ENCODE measurements at places on chromosomes 2 and 18.

DNA sequence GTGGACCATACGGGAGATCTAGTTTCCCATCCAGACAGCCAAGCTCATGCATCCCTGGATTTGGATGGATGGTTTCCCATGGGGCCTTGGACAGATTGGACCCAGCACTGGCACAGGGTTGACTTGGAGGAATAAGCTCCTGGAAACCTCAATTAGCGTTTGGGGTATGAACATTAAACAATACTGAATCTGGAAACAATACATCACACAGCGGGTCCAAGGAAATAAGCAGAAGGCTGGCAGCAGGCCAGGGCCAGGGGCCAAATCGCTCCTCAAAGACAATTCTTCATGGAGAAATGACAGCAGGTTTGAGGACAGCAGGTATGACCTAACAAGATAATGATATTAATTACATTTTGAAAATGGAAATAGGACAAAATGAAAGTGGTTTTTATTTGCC is 540.6 kb downstream of the RIT2 start:
- DNase-seq, result no peak

DNA sequence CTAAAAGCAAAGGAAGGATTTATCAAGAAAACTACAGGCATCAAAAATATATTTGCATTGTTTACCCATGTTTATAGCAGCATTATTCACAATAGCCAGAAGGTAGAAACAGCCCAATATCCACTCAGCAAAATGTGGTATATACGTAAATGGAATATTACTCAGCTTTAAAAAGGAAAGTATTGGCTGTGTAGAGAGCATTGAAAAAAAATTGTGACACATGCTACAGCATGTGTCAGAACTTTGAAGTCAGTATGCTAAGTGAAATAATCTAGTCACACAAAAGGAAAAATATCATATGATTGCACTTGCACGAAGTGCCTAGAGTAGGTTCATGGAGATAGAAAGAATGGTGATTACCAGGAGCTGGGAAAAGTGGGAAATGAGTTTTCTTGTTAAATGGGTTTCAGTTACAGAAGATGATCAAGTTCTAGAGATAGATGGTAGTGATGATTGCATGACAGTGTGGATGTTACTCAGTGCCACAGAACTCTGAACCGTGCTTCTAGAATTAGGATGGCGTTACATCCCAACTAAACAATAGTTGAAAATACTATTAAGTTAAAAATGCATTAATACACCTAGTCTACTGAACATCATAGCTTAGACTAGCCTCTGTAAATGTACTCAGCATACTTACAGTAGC is 20.1 kb downstream of the ANKRD12 start:
- no peak for DNase-seq

DNA sequence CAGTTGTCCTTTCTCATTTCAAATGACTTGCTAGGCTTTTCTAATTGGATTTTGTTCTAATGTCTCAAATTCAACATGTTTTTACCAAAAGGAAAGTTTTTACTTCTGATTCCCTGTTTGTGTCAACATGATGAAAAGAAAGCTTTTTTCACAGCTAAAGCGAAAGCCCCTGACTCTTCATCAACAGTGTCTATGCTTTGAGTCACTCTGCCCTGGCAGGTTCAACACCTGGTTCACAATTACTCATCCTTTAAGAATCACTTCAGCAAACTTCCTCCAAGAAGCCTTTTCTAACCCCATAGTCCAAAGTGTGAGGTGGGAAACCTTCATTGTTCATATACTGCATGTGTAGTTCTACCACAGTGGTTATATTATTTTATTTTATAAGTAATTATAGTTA is 7.6 kb upstream of the DSG2 start:
- DNase-seq, result no peak

DNA sequence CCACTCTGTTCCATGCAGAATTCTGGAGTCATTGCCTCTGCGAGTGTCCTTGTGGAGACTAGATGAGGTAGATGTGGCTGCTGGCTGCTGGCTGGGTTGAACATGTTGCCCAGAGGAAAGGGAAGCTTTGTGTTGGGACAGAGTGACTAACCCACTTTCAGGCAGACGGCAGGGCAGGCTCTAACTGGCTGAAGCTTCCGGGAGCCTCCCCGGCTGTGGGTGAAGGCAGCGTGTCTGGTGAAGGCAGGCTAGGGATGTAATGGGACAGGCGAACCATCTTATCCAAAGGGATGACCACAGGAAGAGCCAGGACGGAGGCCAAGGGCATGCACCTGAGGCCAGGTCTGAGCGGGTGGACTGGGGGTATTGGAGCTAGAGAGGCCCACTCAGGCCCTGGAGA is 16.0 kb downstream of the ASPRV1 start:
- peak; percentile 42 for DNase-seq

GRCh38 chr18:44884431-44884830 is 203.7 kb downstream of the SETBP1 start:
- DNase-seq, result no peak

All from CD4-positive, alpha-beta T cell treated with Interleukin-17A for 4 hours (primary cell).